Muscle of back (tissue), 13 donors: ENCODE measurements at places on chromosomes 3 and 15. TPM values are rescaled to one million over a fixed set of nuclear protein-coding genes. Genes with fewer than 3 reads are reported as not detected.

Gene TBL1XR1
- polyA plus RNA-seq = 76.4 TPM

DNA sequence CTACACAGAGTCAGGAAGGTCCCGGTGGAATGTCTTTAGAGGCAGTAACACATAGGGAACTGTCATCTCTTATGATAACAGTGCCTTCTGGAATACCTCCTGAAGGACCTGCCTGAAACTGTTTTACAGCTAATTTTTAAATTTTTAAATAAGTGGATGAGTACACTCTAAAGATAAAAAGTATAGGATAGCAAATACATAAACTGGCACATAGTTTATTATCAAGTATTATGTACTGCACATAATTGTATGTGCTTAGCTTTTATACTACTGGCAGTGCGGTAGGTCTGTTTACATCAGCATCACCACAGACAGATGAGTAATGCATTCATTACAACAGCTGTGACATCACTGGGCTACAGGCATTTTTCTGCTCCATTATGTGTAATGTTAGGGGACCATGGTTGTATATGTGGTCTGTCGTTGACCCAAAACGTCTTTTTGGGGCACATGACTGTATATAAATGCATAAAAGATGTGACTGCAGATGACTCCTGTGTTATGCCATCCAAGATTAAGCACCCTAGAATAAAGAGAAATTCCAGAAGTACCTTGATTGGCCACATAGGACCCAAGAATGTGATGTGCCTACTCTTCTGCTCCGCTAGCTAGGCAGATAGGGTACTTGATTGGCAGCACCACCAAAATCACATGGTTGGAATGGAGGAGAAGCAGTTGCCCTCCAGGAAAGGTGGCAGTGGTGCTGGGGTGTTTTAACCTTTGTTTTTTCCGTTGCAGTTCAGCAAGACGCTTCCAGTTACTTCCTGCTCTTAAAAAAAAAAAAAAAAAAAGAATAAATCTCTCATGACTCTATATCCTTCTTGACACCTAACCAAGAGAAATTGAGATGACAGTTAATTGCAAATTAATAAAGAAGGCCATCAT lies 3.3 kb downstream of the VPS8 start:
- DNase-seq = no peak

Gene NCEH1
- polyA plus RNA-seq = 2.2 TPM

- no peak for DNase-seq
Measured at GRCh38 chr3:64686446-64686908, 1.3 kb downstream of the ADAMTS9 start.

Gene NMB
- polyA plus RNA-seq = 1.4 TPM

DNA sequence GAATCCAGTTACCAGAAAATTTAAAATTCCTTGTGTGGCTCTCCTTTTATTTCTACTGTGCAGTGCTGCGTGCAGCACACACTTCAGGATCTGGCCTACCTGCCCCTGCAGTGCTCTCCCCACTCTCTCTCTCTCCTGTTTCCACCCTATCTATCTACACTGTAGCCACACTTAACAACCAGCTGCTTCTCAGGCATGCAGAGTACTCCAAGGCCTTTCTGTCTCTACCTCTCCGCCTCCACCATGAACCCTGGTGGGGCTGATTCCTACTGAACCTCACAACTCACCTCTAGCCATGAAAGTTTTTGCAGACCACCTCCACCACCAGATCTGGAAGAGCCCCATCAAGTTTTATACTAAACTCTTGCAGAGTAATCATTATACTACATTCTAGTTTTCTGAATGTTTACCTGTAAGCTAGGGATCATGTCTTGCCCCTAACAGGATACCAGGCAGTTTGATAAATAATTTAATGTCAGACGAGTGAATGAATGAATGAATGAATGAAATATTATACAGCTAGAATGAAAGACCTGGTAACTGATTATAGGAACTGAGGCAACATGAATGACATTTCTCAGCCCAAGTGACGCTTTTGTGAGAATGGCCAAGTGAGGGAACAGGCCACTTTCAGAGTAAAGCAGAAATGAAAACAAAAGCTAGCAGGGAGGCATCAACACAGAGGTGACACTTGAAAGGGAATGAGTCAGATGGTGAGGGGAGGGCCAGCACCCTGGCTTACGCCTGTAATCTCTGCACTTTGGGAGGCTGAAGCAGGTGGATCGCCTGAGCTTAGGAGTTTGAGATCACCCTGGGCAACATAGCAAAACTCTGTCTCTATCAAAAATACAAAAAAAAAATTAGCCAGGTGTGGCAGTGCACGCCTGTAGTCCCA lies 363.5 kb downstream of the FOXP1 start:
- no peak for DNase-seq

Gene TM2D3
- 38.3 TPM for polyA plus RNA-seq

Gene WWTR1
- polyA plus RNA-seq = 64.8 TPM

DNA sequence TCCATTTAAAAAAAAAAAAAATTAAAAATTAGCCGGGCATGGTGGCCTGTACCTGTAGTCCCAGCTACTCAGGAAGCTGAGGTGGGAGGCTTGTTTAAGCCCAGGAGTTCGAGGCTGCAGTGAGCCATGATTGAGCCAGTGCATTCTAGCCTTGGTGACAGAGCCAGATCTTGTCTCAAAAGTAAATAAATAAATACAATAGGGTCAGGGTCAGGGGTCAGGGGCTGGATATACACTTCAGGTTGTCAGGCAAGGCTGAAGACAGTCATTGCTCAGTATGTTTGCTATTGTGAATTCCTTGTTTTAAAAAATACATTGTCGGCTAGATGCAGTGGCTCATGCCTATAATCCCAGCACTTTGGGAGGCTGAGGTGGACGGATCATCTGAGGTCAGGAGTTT lies 8.1 kb upstream of the TKT start:
- no peak for DNase-seq

- DNase-seq = no peak
Measured at GRCh38 chr15:97998307-97999071, 38.0 kb downstream of the ARRDC4 start.

- peak; percentile 65 for DNase-seq
Measured at GRCh38 chr3:184594371-184595001, 32.9 kb downstream of the EPHB3 start.

Gene CTXN2
- polyA plus RNA-seq = not detected

Gene ST8SIA2
- 12.5 TPM for polyA plus RNA-seq

DNA sequence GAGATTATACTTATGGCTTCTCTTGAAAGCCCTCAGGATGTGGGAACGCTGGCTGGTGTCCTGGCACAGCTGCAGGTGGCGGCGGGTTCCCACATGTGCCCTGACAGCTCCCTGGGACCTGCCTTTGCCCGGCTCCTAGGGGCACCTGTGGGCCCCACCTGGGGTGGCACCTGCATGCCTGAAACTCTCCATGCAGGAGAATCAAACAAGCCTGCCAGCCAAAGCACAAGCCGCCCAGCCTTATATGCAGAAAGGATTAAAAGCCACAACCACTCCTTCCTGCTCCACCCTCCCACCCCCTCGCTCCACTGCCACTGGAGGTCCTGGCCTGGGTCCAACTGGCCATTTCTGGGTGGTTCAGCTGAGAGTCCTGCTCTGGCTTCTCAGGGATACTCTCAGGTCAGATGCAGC lies 18.1 kb downstream of the TRPM1 start:
- DNase-seq = no peak

Gene TLR9
- 0.23 TPM for polyA plus RNA-seq

Gene CLSTN2
- 2.9 TPM for polyA plus RNA-seq

Gene FOXB1
- polyA plus RNA-seq = not detected

- peak; percentile 18 for DNase-seq
Measured at GRCh38 chr3:132283440-132283839, 33.8 kb upstream of the ACP3 start.

Gene ZNF502
- 6.6 TPM for polyA plus RNA-seq

Gene DYNLT2B
- polyA plus RNA-seq = 9.0 TPM

DNA sequence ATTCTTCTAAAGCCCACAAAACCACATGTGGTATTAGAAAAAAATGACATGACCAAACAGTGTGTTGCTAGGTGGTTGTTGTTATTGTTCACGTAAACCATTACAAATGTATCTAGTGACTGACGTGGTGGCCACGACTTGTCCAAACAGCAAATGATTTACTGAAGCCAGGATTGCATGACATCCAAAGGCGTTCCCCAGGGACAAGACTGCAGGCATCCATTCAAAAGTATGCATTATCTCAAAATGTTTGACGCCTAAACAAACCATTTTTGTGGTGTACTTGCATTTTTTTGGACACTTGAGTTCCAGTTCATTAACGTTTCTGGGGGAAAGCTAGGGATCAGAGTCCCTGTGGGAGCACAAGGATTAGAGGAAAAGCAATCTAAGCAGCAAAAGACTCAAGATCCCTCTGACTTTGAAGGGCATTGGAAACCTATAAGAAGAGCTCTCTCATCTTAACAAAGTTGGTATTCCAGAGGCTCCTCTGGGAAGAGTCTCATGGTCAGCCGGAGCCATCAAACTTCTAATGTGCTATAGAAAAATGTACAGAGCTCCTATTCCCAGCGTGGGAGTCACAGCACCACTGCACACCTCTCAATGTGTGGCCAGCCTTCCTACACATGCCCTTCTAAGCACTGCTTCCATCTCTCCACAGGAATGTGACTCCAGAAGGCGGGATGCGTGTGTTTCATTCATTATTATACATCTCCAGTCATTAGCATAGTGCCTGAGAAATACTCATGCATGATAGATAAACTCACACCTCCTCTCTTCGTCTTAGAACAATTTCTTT lies 62.9 kb downstream of the FBN1 start:
- DNase-seq = peak; percentile 68

DNA sequence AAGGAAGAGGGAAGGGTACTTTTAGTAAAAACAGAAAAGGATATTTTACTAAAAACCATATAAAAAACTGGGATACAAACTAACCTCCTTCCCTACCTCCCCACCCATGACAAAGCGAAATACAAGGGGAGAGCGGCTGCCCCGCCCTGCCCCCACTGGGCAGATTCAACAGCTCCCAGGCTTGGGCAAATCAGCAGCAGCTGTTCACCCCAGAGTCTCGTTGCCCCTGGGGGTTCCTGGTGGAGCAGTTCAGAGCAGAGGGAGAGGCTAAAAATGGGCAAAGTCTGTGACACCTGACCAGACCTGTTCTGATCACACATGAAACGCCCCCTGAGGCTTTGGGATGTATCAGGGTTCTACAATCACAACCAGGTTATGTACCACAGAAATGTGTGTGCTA lies 2.5 kb upstream of the ETFA start:
- no peak for DNase-seq

DNA sequence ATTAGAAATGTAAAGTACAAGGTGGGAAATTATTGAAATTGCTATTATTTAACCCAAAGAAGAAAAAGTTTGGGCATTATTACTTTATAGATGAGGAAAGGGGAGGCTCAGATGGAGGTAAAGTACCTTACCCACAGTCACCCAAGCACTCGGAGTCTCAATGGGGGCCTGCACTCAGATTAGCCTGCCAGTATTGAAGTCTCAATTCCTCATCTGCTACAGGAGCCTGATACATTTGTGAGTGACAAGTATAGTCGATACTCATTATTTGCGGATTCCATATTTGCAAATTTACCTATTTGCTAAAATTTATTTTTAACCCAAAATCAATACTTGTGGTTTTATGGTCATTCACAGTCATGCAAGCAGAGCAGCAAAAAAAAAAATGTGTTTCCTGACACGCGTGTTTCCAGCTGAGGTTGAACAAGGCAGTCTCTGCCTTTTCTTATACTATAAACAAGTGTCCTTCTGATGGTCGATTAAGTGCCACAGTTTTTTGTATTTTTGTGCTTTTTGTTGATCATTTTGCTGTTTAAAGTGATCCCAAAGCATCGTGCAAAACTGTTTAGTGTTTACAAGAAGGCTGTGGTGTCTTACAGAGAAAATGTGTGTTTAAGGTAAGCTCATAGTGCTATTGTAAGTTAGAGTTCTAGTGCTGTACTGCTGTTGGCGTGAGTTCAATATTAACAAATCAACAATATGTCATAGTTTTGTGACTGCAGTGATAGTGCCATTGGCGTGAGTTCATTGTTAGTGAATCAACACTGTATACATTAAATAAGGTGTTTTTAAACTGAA lies 48.0 kb downstream of the ARHGEF26 start:
- no peak for DNase-seq

Gene ADAMTS17
- 8.1 TPM for polyA plus RNA-seq

- no peak for DNase-seq
Measured at GRCh38 chr3:14520149-14520548, 20.0 kb downstream of the GRIP2 start.

DNA sequence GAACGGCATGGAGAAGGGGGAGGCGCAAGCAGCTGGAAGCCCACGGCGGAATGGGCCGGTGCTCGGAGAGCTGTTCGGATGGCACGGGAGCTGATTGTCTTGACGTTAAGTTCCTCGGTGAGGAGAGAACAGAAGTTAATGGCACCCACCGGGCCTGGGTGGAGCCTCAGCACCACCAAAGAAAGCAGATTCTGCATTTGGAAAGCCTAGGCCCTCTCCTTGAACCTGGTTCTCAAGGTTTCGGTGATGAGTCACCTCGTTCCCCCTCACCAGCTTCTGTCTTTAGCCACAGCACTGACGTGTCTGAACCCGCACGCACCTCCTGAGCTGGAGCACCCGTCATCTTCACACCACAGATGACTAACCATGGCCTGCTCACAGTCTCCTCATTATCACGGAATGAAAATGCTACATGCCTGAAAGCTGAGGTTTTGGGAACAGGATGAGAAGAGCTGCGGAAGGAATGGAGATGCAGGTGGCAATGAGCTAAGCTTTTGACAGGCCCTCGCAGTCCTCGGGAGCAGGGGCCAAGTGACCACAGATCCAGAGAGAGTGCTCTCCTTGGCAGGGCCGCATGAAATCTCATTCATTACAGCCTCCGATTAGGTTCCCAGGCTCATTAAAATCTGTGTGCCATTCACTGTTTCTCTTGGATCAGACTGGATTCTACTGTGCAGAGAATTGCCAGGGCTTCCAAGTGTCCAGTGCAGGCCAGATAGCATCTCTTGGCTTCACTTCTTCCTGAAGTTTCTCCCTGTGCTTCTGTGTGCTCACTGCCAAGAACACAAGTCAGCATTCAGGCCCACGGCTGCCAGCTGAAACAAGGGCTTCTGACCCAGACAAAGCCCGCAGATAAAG lies 96.3 kb upstream of the DLG1 start:
- peak; percentile 49 for DNase-seq

Gene ITIH1
- not detected for polyA plus RNA-seq

DNA sequence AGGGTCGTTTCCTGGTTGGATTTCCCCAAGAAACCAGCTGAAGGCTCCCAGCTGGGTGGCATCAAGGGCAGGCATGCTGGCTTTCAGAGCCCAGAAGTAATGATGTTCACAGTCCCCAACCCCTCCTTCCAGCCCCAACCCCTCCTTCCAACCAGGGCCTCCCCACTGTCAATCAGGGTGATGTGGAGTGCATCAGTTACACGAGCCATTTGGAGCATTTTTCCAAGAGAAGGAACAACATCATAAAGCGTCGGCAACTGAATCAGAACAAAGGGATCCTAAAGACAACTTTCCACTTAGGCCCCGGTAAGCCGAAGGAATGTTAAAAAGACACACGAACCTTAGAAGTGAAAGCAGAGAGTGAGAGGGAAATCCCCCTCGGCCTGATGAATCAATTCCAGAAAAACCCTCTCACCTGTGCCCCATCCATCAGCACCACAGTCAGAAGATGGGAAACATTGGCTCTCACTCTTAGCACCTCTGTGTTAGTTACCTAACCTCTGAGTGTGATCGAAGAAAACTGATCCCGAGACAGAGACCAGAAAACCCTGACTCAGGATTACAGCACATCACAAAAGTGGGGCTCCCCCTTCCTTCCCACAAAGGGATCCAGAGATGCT lies 101.2 kb upstream of the WNT5A start:
- no peak for DNase-seq

GRCh38 chr3:44186712-44187111 lies 55.0 kb upstream of the TOPAZ1 start:
- DNase-seq = no peak
